ENCODE measurements at places on chromosomes 6 and 20.

- no peak for DNase-seq
Observed at GRCh38 chr6:150200428-150201100, 57.7 kb downstream of the PPP1R14C start.

DNA sequence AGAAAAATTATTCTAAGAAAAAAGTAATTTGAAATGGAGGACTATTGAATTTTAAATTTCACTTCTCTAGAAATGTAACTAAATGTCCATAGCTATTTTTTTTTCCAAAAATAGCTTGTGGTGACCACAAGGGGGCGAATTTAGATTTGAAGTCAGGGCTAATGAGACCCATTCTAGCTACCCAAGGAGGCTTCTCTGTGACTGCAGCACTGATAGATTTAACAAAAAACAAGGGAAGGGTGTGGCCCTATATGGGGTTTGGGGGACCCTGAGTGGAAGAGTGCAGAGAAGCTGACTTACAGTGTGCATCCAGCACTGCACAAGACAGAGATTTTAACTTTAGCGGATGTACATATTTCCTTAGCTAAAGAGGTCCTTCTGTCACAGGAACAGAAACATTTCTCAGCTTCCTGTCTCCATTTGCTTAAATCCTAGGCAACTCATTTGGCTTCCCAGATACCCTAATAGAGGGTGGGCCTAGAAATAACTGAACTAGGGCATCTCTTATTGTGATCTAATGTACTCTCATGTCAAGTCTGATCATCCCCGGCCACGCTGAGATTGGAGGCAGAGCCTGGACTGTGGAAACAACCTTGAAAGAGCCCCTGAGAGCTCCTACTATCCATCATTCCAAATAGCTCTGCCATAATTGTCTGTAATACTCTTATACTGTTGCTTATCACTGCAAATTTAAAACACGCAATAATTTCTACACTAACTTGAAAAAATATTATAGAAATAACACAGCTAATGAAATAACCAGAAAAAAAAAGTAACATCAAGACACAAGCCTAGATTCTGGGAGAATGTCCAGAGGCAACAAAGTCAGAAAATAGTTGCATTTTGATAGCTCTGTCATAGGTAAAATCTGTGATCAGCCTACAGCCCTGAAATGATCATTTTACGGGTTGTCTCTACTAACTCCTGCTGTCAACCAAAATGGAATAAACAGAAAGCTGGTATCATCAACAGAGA lies 93.6 kb downstream of the SNAP91 start:
- DNase-seq: no peak

- DNase-seq: no peak
Observed at GRCh38 chr6:36920546-36920945, 34.0 kb upstream of the PI16 start.

- DNase-seq: no peak
Observed at GRCh38 chr20:62928246-62928939, 2.1 kb upstream of the DIDO1 start.

- no peak for DNase-seq
Observed at GRCh38 chr20:31881945-31882344, 11.5 kb downstream of the TTLL9 start.
